Left lung (tissue), 14 donors: ENCODE measurements at places on chromosomes 6 and 20. TPM values are rescaled to one million over a fixed set of nuclear protein-coding genes. Genes with fewer than 3 reads are reported as not detected.

Gene ILRUN
- total RNA-seq: 82.9 TPM

Gene CLDN20
- not detected for total RNA-seq

DNA sequence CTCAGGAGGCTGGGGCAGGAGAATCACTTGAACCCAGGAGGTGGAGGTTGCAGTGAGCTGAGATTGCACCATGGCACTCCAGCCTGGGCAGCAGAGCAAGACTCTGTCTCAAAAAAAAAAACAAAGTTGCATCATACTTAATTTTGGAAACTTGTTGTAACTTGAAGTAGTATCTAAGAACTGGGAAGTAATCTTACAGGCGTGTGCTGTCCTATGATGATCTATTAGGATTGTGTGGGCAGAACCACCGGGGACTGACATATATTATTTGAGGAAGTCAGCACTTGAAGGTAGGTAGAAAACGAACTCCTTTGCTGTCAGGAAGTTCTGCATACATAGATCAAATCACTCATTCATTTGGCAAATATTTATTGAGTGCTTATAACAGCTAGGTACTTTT is 188.5 kb downstream of the ZNF217 start:
- peaks cover 12% of the 10 kb centered on the region for H3K4me1 ChIP-seq
- H3K27me3 ChIP-seq: no peaks in the 10 kb centered on the region
- DNase-seq: no peak
- H3K27ac ChIP-seq: no peak overlapping the region

GRCh38 chr6:75213732-75214131 is 7.9 kb upstream of the COL12A1 start:
- H3K4me1 ChIP-seq: peaks cover 5% of the 10 kb centered on the region
- no peaks in the 10 kb centered on the region for H3K36me3 ChIP-seq

Gene RPP40
- total RNA-seq: 5.3 TPM

Gene NNAT
- total RNA-seq: 3.8 TPM

- no peaks in the 10 kb centered on the region for H3K27me3 ChIP-seq
- no peak overlapping the region for H3K27ac ChIP-seq
- no peaks in the 10 kb centered on the region for H3K36me3 ChIP-seq
Measured at GRCh38 chr6:12621754-12622153, 94.8 kb upstream of the PHACTR1 start.
